Stimulated activated CD8-positive, alpha-beta memory T cell treated with anti-CD3 and anti-CD28 coated beads, Interleukin-15, amount 100 ng/mL, for 1 hour (primary cell): ENCODE measurements at places on chromosomes 7 and 10.
A peak's percentile ranks its signal among the peaks of the same experiment; 100 is the strongest.

- no peak for DNase-seq
These were observed 557.8 kb downstream of the AUTS2 start for GRCh38 chr7:70156057-70156456.

DNA sequence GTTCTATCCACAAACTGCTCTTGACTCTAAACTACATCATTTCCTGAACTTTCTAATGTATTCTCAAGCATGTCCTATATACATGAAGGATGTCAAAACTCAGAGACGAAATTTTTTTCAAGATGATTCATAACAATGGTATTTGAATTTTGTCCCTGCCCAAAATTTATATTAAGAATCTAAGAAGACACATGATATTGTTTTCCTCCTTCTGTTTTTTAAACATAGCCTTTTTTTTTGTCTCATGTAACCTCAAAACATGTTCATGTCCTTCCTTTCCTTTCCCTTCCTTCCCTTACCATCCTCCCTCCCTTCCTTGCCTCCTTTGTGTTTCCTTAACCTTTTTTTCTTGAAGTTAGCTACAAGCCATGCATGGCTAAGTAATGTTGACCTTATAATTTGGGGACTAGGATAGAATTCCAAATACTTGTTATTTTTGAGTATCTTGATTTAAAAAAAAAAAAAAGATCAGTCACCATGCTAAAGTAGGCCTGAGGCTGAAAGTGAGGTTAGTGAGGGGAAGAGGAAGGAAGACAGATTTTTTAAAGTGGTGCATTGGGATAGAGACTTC is 163.0 kb downstream of the SUGCT start:
- no peak for DNase-seq

DNA sequence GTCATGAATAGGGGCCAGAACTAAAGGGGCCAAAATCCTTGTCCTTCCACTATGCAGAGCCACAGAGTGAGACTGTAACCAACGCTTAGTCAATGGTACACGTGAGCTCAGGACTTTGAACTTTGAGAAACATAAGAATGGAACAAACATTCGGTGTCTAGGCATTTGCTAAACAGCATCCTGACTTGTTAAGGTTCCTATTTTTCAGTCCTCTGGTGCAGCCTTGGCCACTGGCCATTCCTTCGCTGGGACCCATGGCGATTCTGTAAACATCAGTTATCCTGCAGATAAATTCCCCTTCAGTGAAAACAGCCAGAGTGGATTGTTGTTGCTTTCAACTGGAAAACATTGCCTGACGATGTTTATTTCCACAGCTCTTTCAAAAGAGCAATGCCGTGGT is 266.8 kb downstream of the SORCS1 start:
- no peak for DNase-seq

DNA sequence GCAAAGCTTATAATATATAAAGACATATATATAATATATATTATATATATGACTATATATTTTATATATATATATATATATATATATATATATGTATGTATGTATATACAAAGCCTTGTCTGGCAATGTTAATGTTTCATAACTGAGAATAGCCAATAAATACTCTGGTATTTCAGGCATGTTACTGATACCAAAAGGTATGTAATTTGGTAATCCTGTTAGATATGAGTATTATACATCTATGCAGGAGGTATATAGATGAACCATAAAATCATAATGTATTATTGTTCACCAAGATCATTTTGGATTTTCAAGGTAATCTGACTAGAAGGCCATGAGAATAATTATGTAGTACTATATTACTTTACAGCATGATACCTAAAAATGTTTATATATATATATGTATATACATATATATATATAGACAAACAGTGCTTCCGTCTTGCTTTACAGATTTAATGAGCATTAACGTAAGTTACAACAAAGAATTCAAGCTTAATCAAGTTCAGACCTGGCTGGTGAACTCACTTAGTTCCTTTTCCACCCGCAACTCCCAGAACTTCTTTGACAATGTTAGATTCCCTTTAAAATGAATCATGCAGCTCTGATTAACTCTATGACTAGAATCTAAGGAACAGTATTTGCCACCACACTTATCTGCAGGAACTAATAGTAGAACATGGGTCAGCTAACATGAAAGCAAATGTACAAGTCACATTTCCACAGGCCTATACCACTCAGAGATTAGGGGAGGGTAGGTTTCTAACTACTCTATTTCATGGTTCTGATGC is 82.7 kb downstream of the SLC25A13 start:
- DNase-seq = no peak

- DNase-seq = no peak
These were observed 123.6 kb downstream of the PON1 start for GRCh38 chr7:95200741-95201140.

GRCh38 chr7:107108793-107109371 is 59.9 kb upstream of the HBP1 start:
- no peak for DNase-seq

DNA sequence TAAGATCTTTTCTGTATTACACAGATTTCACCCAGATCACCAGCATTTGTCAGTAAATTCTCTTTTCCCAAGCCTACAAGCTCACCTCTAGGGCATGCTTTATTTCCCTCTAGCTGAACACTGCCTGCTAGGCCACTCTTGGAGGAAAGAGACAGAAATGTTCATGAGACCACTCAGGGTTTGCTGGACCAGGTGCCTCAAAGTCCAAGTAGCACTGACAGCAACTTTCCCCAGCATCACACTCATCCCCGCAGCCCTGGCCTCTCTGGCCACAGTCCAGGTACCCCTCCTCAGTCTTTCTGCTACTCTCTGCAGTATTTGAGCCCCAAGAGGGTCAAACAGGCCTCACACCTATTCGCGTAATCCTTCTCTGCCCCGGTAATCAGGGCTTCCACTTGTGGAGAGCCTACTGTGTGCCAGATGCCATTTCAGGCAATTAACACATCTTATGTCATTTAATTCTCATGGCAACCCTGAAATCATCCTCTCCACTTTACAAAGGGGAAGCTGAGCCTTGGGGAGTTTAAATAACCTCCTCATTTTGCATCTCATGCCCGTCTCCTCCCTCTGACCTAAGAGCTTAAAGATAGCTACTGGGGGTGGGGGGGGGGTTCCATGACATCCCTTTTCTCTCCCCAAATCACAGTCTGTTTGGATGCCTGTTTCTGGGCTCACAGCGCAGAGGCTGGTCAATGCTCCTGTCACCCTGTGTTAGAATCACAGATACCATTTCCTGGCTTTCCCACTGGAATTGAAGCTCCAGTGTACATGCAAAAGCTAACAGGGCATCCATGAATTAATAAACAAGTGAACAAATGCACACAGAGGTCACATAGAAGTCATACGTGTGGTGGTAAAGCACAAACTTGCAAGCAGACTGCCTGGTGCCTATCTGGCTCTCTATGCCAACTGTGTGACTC is 88.5 kb downstream of the PRLHR start:
- no peak for DNase-seq

- DNase-seq = peak; percentile 36
These were observed 29.7 kb downstream of the TRIM8 start for GRCh38 chr10:102673819-102674511.

GRCh38 chr7:12685550-12685949 is 1.9 kb upstream of the ARL4A start:
- no peak for DNase-seq

DNA sequence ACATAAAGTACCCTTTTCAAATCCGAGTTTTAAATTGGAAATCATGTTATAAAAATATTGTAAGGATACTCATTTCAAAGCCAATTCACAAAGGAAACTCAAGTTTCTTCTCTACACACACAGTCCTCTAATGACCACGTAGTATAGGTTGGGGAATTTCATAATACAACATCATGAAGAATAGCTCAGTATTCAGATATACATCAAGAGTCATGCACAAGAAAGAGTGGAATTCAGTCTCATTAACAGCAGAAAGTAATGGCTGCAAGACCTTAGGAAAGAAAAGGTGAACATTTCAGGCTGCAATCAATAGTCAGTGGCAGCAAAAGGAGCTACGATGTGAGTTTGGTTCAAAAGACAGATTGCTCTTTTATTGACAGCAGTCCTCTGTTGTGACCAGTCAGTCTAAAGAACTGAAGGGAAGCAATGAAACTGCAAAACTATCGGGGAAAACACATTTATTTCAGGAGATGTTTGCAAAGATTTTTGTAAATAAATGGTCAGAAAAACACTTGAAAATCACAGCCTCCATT is 317.2 kb downstream of the IPMK start:
- no peak for DNase-seq

- DNase-seq = peak; percentile 34
These were observed 214.4 kb downstream of the FAM107B start for GRCh38 chr10:14560274-14560673.

GRCh38 chr7:137086896-137087295 is 218.4 kb downstream of the CHRM2 start:
- DNase-seq = no peak

DNA sequence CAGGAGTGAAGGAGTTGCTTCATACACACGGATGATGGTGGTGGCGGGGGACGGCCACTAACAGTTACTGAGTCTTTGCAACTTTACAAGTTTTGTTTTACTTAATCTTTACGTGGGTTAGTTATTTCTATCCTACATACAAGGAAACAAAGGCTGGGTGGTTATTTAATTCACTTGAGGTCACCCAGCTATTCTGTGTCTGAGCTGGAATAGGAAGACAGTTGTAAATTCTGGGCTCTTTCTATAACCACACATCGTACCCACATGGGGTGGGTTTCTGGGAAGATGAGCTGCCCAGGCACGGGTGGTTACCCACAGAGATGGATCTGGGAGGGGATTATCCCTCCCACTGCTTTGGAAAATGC is 137.9 kb downstream of the ANLN start:
- DNase-seq = no peak

DNA sequence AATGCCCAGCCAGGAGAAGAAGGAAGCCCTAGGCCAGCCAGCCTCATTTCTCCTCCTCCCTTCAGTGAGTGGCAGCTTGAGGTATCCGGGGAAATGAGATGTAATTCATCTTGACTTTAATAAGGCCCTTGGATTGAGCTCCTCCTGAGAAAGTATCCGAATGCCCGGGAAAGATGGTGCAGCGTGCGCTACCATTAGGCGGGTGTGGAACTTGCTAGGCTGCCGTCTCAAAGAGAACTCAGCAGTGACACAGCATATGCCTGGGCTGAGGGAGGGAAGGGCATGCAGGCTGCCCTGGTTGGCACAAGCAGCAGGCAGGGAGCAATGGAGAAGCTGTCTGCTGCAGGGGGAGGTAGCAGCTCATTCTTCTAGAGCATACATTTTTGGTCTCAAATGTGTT is 659.8 kb upstream of the FOXK1 start:
- no peak for DNase-seq

- DNase-seq = no peak
These were observed 11.7 kb downstream of the PRKRIP1 start for GRCh38 chr7:102407910-102408309.

- no peak for DNase-seq
These were observed 11.0 kb downstream of the CUX1 start for GRCh38 chr7:101828301-101829020.

GRCh38 chr10:15189133-15189885 is 20.8 kb upstream of the NMT2 start:
- no peak for DNase-seq

GRCh38 chr7:3107889-3108570 is 64.4 kb upstream of the CARD11 start:
- no peak for DNase-seq

- DNase-seq = no peak
These were observed at the start of gene SHTN1 for GRCh38 chr10:117005026-117005526. Gene SHTN1 (minus strand): TSS chr10:117005187. CDS start chr10:117005079, 108 bp downstream.

GRCh38 chr10:126929391-126929790 is 24.2 kb downstream of the DOCK1 start:
- DNase-seq = no peak

- no peak for DNase-seq
These were observed 257.1 kb downstream of the KLF6 start for GRCh38 chr10:3527869-3528268.
